ENCODE measurements at places on chromosomes 5 and 9.

- no peak for DNase-seq
Measured at GRCh38 chr5:10161778-10162177, 87.9 kb downstream of the ATPSCKMT start.

- no peak for DNase-seq
Measured at GRCh38 chr5:39654715-39655114, 229.9 kb upstream of the DAB2 start.

- DNase-seq, result no peak
Measured at GRCh38 chr9:127020036-127020801, 102.2 kb downstream of the ANGPTL2 start.

- DNase-seq, result no peak
Measured at GRCh38 chr9:128892221-128892921, 10.4 kb downstream of the LRRC8A start.

- no peak for DNase-seq
Measured at GRCh38 chr9:113529336-113530009, 65.9 kb downstream of the RGS3 start.

DNA sequence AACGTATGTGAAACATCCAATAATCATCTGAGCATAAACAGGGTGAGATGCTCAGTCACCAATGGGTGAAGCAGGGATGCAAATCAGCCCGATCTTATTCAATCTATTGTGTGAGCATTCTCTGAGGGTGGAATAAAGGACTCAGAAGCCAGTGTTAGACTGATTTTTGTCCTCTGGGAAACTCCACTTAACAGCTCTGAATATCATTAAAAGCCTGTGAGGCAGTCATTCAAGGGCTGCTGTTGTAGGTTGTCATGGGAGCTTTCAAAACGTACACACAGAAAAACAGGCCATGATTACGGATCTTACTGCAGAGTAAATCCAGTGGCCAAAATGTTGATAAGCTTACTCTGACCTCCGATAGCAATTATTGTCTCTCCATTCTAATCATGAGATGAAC, 266.5 kb upstream of the EFNA5 start:
- DNase-seq, result no peak

- no peak for DNase-seq
Measured at GRCh38 chr5:66558560-66558959, 37.6 kb upstream of the MAST4 start.
